ENCODE measurements at places on chromosomes 5 and 9. TPM values are rescaled to one million over a fixed set of nuclear protein-coding genes. Genes with fewer than 3 reads are reported as not detected.

DNA sequence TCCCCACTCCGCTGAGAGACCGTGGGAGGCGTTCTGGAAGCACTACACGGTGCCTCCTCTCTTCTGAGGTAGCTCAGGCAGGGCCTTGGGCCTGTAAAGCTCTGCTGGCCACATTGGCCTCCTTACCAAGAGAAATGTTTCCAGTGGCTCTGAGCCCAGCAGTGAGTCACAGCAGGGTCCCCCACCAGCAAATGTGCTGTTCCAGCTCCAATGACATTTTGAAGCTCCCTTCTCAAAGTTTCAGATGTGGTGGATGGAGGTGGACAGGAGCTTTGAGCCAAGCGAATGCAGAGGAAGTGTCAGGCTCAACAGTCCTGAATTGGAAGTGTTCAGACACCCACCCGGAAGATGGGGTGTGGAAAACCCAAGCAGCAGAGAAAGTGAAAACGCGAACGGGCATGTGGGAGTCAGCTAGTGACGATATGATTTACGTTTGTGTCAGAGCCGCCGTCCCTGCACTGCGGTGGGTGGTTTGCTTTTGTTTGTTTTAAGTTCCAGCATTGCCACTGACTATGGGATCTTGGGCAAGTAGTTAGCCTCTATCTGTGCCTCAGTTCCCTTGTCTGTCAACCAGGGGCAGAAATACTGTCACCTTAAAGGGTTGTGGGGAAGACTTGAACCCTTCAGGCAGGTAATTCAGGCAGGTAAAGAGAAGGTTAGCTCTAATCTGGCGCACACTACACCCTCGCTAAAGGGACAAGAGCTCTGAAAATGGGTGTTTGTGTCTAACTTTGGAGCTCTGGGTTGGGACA is 38.2 kb downstream of the C5orf15 start:
- DNase-seq, result peak; percentile 63

- DNase-seq, result no peak
Measured at GRCh38 chr5:19172926-19173470, 815.0 kb downstream of the CDH18 start.

The CA9 gene
- total RNA-seq, result 0.40 TPM

The S100Z gene
- 2.2 TPM for total RNA-seq

The LMAN2 gene
- 123 TPM for total RNA-seq

DNA sequence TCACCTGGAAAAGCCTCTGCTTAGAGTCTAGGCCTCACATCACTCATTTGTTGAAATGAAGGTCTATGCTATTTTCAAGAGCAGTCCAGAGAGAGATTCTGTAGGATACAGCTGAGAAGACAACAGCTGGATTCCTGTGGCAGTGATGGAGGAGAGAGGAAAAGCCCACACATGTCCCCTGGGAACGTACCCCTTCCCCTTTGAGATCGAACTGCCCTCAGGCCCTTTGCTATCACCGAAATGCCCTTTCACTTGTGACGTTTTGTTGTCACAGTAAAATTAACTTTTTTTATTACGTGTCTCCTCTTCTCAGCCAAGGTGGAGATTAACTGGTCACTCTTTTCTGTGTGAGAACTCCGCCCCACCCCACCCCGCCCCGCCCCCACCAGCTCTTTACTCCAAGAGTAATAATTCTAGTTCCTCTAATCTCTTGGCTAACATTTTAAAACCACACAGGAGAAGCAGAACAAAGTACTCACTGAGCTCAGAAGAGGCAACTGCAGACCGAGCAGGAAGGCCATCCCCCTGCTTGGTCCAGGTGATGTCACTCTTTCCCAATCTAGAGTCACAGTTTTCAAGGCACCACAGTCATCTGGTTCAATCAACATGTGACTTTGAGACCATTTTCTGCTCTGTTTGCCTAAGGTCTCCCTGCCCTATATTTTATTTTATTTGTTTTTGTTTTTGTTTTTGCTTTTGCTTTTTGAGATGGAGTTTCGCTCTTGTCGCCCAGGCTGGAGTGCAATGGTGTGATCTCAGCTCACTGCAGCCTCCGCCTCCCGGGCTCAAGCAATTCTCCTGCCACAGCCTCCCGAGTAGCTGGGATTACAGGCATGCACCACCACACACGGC is 105.6 kb downstream of the SUSD1 start:
- no peak for DNase-seq

DNA sequence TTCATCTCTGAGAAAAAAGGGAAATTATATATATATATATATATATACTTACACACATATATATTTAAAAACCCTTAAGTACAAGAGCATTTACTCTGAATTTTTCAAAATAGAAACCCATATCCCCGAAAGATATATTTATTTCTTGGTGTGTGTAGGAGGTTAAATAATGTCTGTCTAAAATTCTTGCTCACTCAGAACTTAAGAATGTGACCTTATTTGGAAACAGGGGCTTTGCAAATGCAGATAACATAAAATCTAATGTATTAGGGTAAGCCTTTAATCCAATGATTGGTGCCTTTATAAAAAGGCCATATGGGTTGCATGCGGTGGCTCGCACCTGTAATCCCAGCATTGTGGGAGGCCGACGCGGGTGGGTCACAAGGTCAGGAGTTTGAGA is 517.3 kb upstream of the TLE4 start:
- DNase-seq, result no peak

Measured in activated CD4-positive, alpha-beta T cell treated with anti-CD3 and anti-CD28 coated beads, Interleukin-2, amount 10 ng/mL, durations not matched to agents 7 days and 5 days (primary cell).